ENCODE measurements at places on chromosomes 3 and 15.

- DNase-seq: no peak
Observed at GRCh38 chr15:101275018-101275417, 2.3 kb downstream of the SELENOS start.

- no peak for DNase-seq
Observed at GRCh38 chr3:139227165-139227564, 116.7 kb upstream of the MRPS22 start.

DNA sequence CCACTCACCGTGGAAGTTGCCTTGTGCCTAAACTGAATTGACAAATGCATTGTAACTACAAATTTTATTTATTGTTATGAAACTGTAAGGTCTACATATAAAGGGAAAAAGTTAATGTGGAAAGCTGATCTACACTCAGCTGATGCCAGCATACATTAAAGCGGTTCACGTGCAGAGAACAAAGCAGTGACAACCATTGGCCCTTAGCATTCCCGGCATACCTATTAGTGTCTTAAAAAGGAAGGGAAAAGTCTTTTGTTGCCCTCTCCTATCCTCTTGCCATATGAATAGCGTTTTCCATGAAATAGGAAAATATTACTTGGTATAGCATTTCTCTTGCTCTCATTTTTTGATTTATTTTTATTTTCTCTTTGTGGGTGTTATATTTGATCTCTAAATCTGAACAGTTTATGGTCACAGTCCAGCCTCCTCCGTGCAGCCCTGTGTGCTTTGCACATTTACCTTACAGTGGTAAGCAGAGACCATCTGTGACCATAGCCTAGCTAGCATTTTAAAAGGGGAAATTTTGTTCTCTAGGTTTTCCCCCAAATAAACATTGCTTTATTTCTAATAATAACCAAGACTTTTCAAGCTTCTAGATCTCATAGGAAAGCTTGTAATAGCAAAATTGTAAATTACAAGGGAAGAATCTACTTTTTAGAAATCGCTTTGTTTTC lies 89.7 kb upstream of the CGNL1 start:
- no peak for DNase-seq

DNA sequence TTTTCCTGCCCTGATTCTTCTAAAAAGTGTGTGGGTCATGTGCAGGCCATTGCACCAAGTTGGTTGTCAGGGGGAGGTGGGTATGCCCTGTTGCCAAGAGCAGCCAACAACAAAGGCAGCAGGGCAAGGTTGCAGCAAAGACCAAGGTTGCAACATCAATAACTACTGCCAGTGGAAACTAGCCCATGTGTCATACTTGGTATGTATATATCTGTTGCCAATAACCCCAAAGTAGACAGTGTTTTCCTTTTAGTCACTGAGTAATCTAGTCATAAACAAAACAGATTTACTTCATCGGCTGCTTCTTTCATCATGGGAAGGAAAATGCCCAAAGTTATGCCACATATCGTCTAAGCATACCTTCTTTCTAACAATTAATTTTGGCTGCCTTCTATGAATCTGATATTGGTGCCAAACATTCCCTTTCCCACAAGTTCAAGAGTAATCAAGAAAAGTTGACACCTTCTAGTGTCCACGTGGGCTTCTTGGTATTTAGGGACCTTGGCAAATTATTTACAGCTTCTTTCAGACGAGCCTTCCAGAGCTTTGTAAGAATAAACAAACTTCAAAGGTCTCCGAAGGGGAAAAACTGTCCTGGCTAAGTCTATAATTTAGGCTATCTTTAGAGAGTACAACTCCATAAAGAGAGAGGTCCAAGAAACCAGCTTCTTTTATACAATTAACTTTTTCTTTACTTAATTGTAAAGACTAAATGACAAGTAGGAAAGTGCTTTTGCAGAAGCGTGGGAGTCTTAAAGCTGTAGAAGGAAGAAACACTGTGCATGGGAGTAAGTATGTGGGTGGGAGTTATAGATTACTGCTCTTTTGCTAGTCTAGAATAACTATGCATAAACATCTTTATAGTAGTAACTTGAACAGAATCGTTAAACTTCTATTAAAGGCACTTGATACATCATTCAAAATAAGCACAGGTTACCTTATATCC lies 10.0 kb upstream of the MBNL1 start:
- no peak for DNase-seq

- DNase-seq: peak; percentile 84
Observed at GRCh38 chr3:135965506-135966270, at the start of gene PPP2R3A. TSS of gene PPP2R3A (plus strand) at chr3:135965728. CDS start at chr3:136001499, 35,771 bp downstream.

DNA sequence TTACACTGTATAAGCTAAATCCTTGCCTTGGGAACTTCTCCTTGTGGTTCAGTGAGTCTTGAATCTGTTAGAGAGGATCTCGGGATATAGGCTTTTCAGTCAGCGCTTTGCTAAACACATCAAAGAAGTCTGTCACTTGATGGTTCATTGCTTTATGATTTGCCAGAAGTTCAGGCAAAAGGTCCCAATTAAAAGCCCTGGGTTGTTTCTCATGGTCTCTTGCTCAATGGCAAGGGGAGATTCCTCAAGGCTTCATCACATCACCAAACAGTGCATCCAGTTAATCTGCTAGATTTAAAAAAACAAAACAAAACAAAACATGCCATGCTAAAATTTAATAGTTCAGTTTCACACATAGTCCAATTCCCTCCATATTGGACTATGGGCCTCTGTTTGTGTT lies 114.8 kb downstream of the FILIP1L start:
- DNase-seq: no peak
